Activated CD8-positive, alpha-beta memory T cell treated with anti-CD3 and anti-CD28 coated beads for 48 hours (primary cell): ENCODE measurements at places on chromosomes 16 and 17.

DNA sequence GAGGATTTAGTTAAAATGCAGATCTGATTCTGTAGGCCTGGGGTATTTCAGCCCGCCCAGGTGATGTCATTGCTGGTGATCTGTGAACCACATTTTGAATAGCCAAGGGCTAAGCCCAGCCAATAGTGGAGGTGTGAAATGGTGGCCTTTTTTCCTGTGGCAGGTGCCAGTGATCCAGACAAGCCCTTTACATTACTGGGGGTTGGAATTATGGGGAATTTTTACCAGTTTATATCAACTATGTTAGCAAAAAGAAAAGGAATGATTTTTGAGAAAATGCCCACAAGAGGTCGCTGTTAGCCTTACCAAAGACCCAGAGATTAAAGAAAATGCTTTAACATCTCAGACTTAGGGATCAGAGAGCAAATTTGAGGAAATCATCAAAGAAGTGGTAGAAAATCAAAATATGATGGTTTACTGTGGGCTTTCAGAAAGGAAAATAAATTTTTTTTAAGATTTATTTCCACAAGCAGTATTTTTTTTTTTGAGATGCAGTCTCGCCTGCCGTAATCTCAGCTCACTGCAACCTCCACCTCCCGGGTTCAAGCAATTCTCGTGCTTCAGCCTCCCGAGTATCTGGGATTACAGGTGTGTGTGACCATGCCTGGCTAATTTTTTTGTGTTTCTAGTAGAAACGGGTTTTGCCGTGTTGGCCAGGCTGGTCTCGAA is 3.9 kb downstream of the VPS35L start:
- DNase-seq, result no peak

GRCh38 chr16:12677502-12677901 is 126.2 kb downstream of the CPPED1 start:
- DNase-seq, result no peak

DNA sequence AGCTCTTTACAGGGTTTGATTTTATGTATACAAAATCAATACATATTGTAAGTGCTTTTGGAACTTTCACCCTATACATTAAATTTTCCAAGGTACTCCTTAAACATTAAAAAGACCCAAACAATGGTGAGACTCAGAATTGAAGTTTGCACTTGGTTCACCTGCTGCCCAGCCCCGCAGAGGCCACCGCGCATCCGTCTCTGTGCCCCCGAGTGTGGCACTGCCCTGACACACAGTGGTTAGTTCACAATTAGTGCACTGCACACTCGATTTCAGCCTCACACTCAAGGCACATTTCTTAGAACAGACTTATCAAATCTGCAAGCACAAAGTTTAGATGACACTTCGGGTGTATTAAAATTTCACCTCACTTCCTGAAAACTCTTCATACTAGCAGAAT is 38.3 kb downstream of the USP7 start:
- DNase-seq, result no peak

- no peak for DNase-seq
Measured at GRCh38 chr17:66397486-66397885, 95.1 kb downstream of the PRKCA start.
